Right lobe of liver (tissue), 6 donors: ENCODE measurements at places on chromosomes 1 and 21.

DNA sequence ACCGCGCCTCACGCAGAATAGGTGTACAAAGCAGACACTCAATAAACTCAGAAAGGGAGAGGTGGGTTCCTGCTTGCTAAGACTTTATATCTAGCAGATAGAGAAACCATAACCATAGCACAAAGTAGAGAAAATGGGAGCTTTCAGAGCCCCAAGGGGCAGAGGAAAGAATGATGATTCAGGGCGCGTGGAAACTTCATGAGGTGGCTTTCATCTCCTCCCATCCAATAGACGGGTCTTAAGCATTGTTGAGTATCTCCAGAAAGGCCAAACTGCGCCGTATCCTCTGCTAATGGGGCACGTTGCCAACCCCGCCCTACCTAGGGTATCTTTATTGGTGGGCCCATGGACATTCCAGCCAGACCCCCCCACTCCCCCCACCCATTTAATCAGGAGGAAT is 778 bp upstream of the MIXL1 start:
- H3K4me1 ChIP-seq: no peaks in the 10 kb centered on the region
- H3K36me3 ChIP-seq: no peaks in the 10 kb centered on the region
- no peak overlapping the region for H3K4me3 ChIP-seq
- H3K27ac ChIP-seq: no peak overlapping the region
- H3K27me3 ChIP-seq: no peaks in the 10 kb centered on the region
- DNase-seq: no peak

DNA sequence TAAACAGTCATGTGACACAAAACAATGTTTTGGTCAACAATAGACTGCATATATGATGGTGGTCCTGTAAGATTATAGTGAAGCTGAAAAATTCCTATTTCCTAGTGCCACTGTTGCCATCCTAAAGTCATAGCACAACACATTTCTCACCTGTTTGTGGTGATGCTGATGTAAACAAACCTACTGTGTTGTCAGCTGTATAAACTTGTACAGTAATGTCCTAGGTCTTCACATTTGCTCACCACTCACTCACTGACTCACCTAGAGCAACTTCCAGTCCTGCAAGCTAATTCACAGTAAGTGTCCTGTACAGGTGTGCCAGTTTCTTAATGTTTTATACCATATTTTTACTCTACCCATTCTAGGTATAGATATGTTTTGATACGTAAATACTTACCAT is 326.1 kb upstream of the USP24 start:
- H3K4me1 ChIP-seq: no peaks in the 10 kb centered on the region
- no peaks in the 10 kb centered on the region for H3K27me3 ChIP-seq
- H3K27ac ChIP-seq: no peak overlapping the region
- no peak for DNase-seq

- H3K4me1 ChIP-seq: no peaks in the 10 kb centered on the region
- H3K4me3 ChIP-seq: no peak overlapping the region
Measured at GRCh38 chr1:186183970-186184628, 191.0 kb downstream of the TPR start.

DNA sequence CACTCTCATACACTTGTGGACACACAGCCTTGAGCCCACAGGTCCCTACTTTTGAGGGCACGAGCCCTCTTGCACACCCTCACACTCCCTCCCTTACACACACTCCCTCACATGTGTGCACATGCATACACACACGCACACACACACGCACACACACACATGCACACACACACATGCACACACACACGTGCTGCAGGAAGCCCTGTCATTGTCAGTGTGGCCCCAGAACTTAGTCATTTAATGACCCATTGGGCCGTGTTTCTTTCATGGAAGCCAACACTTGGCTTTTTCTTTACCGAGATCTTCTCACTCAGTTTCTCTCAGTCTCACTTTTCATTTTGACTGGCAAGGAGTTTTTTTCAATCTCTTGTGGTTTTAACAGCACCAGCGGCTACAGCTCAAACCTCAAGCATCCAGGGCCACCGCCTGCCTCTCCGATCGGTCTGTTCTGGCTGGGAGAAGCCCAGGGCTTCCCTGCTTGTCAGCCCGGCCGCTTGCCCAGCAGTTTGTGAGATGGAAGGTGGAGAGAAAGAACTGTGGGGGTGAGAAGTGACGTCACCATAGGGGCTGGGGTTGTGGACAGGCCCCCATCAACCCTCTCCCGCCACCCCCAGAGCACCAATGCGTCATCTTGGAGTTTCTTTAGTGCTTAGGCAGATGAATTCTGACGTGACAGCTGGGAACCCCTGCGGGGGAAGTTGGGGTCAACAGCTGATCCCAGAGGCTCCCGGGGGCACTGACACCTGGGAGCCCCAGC is 15.8 kb upstream of the TNFRSF8 start:
- no peaks in the 10 kb centered on the region for H3K36me3 ChIP-seq
- no peak overlapping the region for H3K4me3 ChIP-seq
- no peak overlapping the region for H3K27ac ChIP-seq
- DNase-seq: no peak

DNA sequence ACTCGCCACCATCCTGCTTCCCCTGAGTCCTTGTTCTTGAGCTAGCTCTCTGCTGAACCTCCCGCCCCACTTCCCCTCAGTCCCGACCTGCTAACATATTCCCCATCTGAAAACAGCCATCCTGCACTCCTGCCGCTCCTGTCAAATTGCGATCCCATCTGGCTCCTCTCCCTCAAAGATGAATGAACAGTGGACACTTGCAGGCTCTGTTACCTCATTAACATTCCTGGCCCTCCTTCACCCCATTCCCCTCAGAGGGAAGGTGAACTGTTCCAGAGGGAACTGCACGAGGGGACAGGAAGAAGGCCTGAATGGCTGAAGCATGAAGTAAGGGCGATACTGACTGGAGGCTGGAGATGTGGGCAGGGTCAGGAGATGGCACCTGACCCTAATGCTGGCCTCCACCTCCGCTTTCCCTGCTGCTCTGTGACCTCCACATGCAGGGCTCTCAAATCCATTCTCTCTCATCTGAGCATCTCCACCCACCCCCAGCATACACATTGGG is 7.4 kb upstream of the CELSR2 start:
- peaks cover 18% of the 10 kb centered on the region for H3K36me3 ChIP-seq
- DNase-seq: no peak
- H3K4me3 ChIP-seq: no peak overlapping the region
- H3K4me1 ChIP-seq: no peaks in the 10 kb centered on the region

DNA sequence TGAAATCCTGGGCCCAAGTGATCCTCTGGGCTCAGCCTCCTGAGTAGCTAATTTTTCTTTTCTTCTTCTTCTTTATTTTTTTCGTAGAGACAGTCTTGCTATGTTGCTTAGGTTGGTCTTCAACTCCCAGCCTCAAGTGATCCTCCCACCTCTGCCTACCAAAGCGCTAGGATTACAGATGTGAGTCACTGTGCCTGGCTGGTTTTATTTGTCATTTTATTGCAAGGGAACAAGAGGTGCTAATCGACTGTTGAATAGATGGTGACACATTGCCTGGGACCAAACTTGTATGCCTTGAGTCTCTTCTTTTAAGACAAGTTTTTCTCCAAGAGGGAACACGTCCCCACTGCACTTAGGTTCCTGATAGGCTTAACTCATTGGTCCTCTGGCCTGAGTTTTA is 20.0 kb upstream of the KLHDC8A start:
- H3K36me3 ChIP-seq: no peaks in the 10 kb centered on the region
- H3K4me1 ChIP-seq: no peaks in the 10 kb centered on the region
- peaks cover 19% of the 10 kb centered on the region for H3K27me3 ChIP-seq
- DNase-seq: no peak
- H3K27ac ChIP-seq: no peak overlapping the region

DNA sequence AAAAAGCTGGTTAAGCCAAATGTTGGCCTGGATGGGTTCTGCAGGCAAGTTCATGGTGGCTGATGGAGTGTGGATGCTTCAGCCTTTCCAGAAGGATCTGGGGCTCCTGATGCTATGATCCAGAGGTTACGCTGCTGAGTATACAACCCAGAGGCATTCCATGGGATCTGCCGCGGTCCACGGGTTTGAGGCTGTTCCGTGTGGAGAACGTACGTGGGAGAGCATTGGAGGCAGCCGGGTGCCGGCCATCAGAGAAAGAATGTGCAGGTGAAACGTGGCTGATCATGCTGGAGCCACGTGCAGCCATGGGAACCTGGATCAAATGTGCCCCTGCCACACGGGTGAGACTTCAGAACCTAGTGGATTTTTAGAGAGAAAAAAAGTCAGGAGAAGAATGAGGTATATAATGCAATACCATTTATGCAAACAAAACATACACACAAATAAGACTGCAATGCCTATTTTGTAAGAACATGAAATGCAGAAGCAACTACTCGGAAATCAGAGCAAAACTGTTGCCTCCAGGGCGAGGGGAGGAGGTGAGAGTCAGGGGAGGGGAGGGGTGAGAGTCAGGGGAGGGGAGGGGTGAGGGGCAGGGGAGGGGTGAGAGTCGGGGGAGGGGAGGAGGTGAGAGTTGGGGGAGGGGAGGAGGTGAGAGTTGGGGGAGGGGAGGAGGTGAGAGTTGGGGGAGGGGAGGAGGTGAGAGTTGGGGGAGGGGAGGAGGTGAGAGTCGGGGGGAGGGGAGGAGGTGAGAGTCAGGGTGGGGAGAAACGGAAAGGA is 116.5 kb upstream of the C1orf174 start:
- H3K27ac ChIP-seq: no peak overlapping the region
- no peak for DNase-seq
- H3K27me3 ChIP-seq: no peaks in the 10 kb centered on the region
- H3K4me1 ChIP-seq: no peaks in the 10 kb centered on the region
- no peak overlapping the region for H3K4me3 ChIP-seq

- H3K27me3 ChIP-seq: no peaks in the 10 kb centered on the region
- DNase-seq: no peak
- H3K27ac ChIP-seq: no peak overlapping the region
- no peaks in the 10 kb centered on the region for H3K4me1 ChIP-seq
Measured at GRCh38 chr1:53377438-53377841, 49.6 kb upstream of the LRP8 start.

- no peaks in the 10 kb centered on the region for H3K27me3 ChIP-seq
- no peaks in the 10 kb centered on the region for H3K4me1 ChIP-seq
- DNase-seq: no peak
- H3K27ac ChIP-seq: peak overlapping the region; percentile 88
- no peak overlapping the region for H3K4me3 ChIP-seq
Measured at GRCh38 chr1:181032535-181032934, 1.2 kb upstream of the MR1 start.

- H3K4me1 ChIP-seq: no peaks in the 10 kb centered on the region
- DNase-seq: no peak
- H3K36me3 ChIP-seq: no peaks in the 10 kb centered on the region
- H3K27me3 ChIP-seq: no peaks in the 10 kb centered on the region
Measured at GRCh38 chr1:98557895-98558294, 103.6 kb upstream of the SNX7 start.

DNA sequence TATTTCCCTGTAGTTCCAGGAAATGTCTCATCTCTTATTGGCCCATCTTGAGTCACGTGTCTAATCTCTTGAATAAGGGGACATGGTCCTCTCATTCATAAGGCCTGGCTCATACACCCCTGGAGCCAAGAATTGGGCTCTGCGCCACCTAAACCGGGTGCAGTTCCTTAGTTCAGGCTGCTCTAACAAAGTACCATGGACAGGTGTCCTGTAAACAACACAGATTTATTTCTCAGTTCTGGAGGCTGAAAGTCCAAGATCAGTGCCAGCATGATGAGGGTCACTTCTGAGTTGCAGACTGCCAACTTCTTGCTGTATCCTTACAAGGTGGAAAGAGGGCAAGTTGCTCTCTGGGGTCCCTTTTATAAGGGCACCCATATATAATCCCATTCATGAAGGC is 60.2 kb upstream of the VAMP3 start:
- no peak overlapping the region for H3K27ac ChIP-seq
- no peaks in the 10 kb centered on the region for H3K36me3 ChIP-seq
- no peak overlapping the region for H3K4me3 ChIP-seq
- H3K4me1 ChIP-seq: no peaks in the 10 kb centered on the region
- no peaks in the 10 kb centered on the region for H3K27me3 ChIP-seq

DNA sequence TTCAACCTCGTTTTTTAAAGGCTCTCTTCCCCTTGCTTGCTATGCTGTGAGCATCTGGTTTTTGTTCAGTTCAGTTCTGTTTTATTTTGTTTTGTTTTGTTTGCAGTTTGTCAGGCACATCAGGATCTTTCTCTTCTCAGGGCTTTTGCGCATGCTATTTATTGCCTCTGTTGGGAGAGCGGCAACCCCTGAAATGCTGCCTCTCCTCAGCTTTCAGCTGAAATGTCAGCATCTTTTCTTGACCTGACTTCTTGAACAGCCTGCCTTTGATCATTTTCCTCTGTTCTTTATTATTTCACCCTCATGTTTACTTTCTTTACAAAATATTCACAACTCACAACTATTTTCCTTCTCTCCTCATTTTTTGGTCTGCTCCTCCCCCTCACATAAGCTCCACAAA is 50.4 kb upstream of the RC3H1 start:
- no peaks in the 10 kb centered on the region for H3K36me3 ChIP-seq
- H3K27ac ChIP-seq: no peak overlapping the region
- no peak for DNase-seq
- H3K4me3 ChIP-seq: no peak overlapping the region

DNA sequence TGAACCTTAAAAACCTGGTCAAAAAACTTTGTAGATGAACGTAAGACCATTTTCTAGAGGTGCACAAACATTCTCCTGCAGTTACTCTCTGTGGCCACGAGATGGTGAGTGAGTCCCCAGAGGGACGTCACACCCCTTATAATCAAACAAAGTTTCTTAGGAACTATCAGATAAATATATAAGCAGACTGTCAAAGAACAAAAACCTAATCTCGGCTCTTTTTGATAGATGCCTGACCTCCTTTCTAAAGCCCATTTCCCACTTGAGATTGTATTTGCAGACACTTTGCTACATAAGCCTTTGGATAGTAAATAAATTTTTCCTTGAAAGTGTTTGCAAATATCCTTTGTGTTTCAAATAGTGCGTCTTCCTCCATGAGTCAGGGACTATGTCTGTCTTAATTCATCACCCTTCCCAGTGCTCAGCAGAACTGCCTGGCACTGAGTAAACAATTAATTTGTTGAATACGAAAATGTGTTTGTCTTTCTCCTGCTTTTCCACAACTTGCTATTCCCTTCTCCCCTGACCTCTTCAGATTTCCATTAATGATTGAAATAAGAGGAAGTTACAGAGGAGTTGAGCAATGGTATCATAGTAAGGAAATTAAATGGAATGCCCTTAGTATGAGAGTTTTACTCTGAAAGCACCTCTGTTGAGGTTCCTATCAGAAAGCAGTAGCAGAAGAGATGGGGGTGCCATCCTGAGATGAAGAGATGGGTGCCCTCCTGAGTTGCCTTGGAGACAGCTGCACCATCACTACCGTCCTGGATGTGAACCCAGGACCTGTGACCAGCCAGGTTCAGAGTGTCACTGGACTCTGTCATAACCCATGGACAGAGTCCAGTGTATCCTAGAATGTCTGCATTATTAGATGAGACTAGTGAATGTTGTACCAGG is 57.8 kb upstream of the RAVER2 start:
- H3K27me3 ChIP-seq: no peaks in the 10 kb centered on the region
- no peaks in the 10 kb centered on the region for H3K4me1 ChIP-seq
- no peak overlapping the region for H3K4me3 ChIP-seq
- H3K27ac ChIP-seq: no peak overlapping the region
- H3K36me3 ChIP-seq: no peaks in the 10 kb centered on the region
- no peak for DNase-seq

GRCh38 chr1:100452641-100453040 is 85.3 kb upstream of the GPR88 start:
- no peaks in the 10 kb centered on the region for H3K4me1 ChIP-seq
- DNase-seq: no peak
- H3K36me3 ChIP-seq: no peaks in the 10 kb centered on the region
- no peak overlapping the region for H3K27ac ChIP-seq

GRCh38 chr1:207823880-207824566 is 72.2 kb downstream of the CD46 start:
- H3K4me1 ChIP-seq: peaks cover 9% of the 10 kb centered on the region
- H3K4me3 ChIP-seq: peak overlapping the region; percentile 52
- H3K27me3 ChIP-seq: no peaks in the 10 kb centered on the region

- no peak for DNase-seq
- H3K36me3 ChIP-seq: no peaks in the 10 kb centered on the region
Measured at GRCh38 chr1:214989341-214989740, 93.2 kb upstream of the KCNK2 start.
